T-helper 17 cell (primary cell): ENCODE measurements at places on chromosomes 6 and 20. TPM values are rescaled to one million over a fixed set of nuclear protein-coding genes. Genes with fewer than 3 reads are reported as not detected.

GRCh38 chr6:135233686-135234491, 52.8 kb downstream of the MYB start:
- H3K36me3 ChIP-seq = peaks cover 2% of the 10 kb centered on the region
- no peak overlapping the region for H3K27ac ChIP-seq
- H3K27me3 ChIP-seq = peaks cover 10% of the 10 kb centered on the region

DNA sequence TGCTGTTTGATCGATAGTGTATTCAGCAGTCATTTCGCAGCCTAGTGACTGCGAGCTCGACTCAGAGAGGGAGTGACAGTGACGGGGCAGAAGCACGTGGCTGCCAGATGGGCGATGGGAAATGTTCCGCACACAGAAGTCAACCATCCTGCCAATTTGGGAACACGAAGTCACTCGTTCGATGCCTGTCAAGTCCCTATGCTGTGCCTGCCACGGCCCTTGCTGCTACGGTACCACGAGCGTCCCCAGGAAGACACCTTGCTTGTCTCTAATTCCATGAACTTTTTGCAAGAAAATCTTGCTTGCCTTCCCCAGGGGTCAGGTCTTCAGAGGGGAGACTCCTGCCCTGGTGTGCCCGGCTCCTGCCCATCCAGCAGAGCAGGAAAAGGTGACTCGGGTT, 17.0 kb upstream of the STX16 start:
- H3K4me3 ChIP-seq = no peak overlapping the region
- no peak overlapping the region for H3K27ac ChIP-seq
- peaks cover 6% of the 10 kb centered on the region for H3K4me1 ChIP-seq
- peaks cover 12% of the 10 kb centered on the region for H3K27me3 ChIP-seq

DNA sequence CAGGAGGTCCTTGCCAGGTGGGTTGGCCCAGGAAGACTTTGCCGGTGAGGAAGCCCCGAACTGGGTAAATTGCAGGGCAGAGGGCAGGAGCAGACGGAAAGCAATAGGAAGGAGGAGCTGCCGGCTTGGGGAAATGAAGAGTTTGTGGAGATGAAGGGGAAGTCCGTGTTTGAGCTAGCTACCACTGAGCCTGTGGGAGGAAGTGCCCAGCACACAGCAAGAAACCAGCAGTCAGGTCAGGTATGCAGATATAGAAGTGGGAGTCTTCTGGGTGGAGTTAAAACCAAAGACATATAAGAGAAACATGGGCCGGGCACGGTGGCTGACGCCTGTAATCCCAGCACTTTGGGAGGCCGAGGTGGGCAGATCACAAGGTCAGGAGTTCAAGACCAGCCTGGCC, 34.7 kb downstream of the CD24 start:
- H3K4me1 ChIP-seq = peaks cover 5% of the 10 kb centered on the region
- peaks cover 7% of the 10 kb centered on the region for H3K36me3 ChIP-seq
- H3K27ac ChIP-seq = no peak overlapping the region
- H3K4me3 ChIP-seq = no peak overlapping the region
- DNase-seq = no peak
- H3K27me3 ChIP-seq = peaks cover 67% of the 10 kb centered on the region

AIG1 gene
- 16.5 TPM for total RNA-seq

GRCh38 chr6:42808492-42809483, 26.9 kb downstream of the BICRAL start:
- H3K27me3 ChIP-seq = no peaks in the 10 kb centered on the region
- DNase-seq = no peak
- H3K36me3 ChIP-seq = no peaks in the 10 kb centered on the region
- H3K4me1 ChIP-seq = peaks cover 16% of the 10 kb centered on the region

DNA sequence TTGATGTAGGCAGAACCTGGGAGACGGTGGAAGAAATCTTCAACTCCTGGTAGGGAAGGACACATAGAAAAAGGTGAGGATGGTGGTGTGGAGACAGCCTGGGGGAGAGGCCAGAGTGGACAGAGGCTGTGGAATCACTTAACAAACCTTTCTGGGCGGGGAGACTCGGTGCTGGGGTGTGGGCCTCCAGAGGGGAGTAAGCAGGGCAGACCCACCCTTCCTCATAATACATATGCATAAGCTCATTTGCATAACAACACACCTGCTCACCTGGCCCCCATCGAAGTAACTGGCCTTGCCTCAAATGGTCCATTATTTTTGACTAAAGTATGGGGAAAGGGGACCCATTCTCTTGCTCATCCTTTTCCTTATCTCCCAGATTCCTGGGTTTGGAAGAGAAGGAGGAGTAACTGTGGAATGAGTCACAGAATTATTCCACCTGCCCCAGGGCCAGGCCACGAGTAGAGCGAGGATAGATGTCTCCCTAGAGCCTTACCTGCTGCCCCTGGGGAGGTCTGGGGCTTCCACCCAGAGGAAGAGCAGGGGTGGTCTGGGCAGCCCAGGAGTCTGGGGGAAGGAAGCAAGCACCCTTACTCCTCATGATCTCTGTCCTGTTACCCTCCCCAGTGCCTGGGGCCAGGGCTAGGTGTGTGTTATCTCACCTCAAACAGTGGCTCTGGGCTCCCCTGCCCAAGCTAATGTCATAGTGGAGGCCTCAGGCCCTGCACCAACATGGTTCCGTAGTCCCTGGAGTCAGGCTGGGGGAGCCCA, 10.7 kb upstream of the VEGFA start:
- H3K27ac ChIP-seq = no peak overlapping the region
- H3K36me3 ChIP-seq = peaks cover 2% of the 10 kb centered on the region
- H3K4me3 ChIP-seq = no peak overlapping the region
- H3K4me1 ChIP-seq = peaks cover 4% of the 10 kb centered on the region
- peaks cover 32% of the 10 kb centered on the region for H3K27me3 ChIP-seq

DNA sequence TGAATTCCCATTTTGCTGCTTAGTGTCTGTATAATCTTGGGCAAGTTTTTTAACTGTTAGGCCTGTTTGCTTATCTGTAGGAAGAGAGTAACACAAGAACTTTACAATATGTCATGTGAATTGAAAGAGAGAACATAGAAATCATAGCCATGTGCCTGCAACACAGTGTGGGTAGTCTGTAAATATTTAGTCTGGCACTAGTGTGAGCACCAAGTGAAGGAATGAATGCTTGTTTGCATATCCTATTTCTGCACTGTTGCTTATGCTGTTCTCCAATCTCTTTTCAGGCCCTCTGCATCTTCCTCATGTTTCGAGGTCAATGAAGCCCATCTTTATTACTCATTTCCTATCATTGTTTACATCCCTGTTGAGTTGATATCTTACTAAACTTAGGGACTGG, 49.2 kb downstream of the CBFA2T2 start:
- H3K27ac ChIP-seq = no peak overlapping the region
- no peak overlapping the region for H3K4me3 ChIP-seq
- H3K36me3 ChIP-seq = peaks cover 5% of the 10 kb centered on the region
- peaks cover 16% of the 10 kb centered on the region for H3K4me1 ChIP-seq
- H3K27me3 ChIP-seq = no peaks in the 10 kb centered on the region

GRCh38 chr6:38001386-38001785, 181.9 kb downstream of the ZFAND3 start:
- H3K4me3 ChIP-seq = no peak overlapping the region
- peaks cover 15% of the 10 kb centered on the region for H3K4me1 ChIP-seq
- DNase-seq = no peak
- peaks cover 2% of the 10 kb centered on the region for H3K36me3 ChIP-seq
- no peak overlapping the region for H3K27ac ChIP-seq
- no peaks in the 10 kb centered on the region for H3K27me3 ChIP-seq

DNA sequence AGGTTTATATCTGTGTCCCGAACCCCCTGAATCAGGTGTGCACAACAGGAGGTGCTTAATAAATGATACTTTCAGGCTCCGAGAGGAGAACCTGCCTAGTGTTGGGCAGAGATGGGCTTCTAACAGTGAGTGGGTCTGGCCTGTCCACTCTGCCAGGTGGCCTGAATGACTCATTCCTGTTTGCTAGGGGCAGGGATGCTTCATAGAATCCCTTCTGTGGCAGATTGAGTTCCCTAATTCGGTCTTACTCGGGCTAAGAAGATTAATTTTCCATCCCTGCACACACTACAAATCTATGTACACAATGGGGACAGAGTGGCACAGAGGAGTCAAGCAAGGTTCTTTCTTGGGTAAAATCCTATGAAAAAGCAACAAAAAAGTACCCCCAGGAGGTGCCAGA, 19.8 kb downstream of the SDC4 start:
- no peak overlapping the region for H3K27ac ChIP-seq
- no peak for DNase-seq
- no peak overlapping the region for H3K4me3 ChIP-seq

- no peak for DNase-seq
- no peaks in the 10 kb centered on the region for H3K36me3 ChIP-seq
- no peak overlapping the region for H3K27ac ChIP-seq
- H3K4me3 ChIP-seq = no peak overlapping the region
Observed at GRCh38 chr6:140697585-140697984, 1323.1 kb upstream of the CITED2 start.

GRCh38 chr6:40819182-40819834, 219.7 kb downstream of the UNC5CL start:
- no peak overlapping the region for H3K27ac ChIP-seq
- no peak for DNase-seq
- peaks cover 39% of the 10 kb centered on the region for H3K27me3 ChIP-seq
- peaks cover 5% of the 10 kb centered on the region for H3K4me1 ChIP-seq
- no peaks in the 10 kb centered on the region for H3K36me3 ChIP-seq

SLC44A4 gene
- total RNA-seq = 0.13 TPM

- no peaks in the 10 kb centered on the region for H3K4me1 ChIP-seq
- H3K27me3 ChIP-seq = no peaks in the 10 kb centered on the region
- DNase-seq = no peak
Observed at GRCh38 chr20:6707321-6707831, 60.1 kb upstream of the BMP2 start.

KCNK16 gene
- not detected for total RNA-seq

ATP9A gene
- total RNA-seq = 4.2 TPM

DNA sequence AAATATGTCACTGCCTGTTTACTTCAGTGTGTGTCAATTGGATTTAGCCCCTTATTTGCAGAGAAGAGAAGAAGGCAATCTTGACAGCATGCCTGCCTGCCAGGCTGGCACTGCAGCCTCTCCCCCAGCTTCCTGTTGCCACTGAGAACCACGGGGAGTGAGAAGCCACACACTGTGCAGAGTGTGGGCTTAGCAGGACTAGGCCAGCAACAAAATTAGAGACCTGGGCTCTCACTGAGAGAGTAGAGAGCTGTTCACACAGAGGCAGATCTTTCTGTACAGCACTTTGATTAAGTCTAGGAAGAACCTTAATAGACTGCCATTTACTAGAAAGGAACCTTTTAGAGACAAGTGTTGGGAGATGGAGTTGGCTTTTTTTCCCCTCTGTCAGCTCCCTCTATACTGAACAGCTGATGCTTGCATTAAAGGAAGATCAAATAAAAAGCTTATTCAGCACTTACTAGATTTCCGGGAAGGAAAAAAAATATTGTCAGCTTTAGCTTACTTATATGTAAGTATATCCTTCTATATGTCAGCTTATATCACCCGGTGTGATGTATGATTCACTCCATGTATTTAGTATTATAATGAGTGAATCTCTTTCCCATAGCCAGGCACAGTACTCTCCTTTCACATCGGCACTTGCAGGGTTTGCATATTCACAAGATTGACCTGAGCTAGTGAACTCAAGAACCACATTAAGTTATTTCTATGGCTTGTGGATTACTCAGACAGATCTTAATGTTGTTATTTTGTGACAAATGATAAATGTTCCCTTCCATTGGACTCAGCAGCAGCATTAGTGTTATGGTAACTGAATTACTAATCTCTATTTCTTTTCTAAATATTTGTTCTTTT, 851.0 kb upstream of the EPHA7 start:
- H3K27me3 ChIP-seq = no peaks in the 10 kb centered on the region
- no peaks in the 10 kb centered on the region for H3K36me3 ChIP-seq
- H3K4me1 ChIP-seq = no peaks in the 10 kb centered on the region
- no peak overlapping the region for H3K27ac ChIP-seq
- DNase-seq = no peak

SEL1L2 gene
- not detected for total RNA-seq

DNA sequence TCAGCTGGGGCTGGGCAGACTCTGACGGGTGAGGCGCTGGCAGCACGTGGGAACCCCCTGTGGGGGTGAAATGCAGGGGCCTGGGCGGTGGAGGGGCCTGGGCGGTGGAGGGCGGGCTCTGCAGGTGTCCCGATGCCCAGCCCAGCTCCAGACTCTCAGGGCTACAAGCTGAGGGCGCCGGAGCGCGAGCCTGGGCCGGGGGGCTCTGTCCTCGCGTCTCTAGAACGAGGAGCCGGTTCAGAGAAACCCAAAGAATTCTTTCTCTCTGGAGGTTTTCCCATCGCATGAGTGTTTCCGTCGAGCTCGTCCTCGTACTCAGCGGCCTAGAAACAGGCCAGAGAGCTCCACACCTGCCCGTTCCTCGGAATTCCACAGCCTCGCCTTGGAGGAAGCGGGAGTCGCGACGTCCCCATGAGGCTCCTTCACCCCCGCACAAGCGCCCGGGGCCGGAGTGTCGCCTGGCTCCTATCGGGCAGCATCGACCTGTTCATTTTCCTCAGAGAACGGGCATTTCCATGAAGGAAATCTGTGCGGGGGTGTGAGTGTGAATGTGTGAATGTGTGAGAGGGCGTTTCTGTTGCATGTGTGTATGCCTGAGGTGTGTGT, 76.9 kb downstream of the SMOC2 start:
- DNase-seq = no peak
- no peaks in the 10 kb centered on the region for H3K4me1 ChIP-seq
- H3K36me3 ChIP-seq = no peaks in the 10 kb centered on the region

DNA sequence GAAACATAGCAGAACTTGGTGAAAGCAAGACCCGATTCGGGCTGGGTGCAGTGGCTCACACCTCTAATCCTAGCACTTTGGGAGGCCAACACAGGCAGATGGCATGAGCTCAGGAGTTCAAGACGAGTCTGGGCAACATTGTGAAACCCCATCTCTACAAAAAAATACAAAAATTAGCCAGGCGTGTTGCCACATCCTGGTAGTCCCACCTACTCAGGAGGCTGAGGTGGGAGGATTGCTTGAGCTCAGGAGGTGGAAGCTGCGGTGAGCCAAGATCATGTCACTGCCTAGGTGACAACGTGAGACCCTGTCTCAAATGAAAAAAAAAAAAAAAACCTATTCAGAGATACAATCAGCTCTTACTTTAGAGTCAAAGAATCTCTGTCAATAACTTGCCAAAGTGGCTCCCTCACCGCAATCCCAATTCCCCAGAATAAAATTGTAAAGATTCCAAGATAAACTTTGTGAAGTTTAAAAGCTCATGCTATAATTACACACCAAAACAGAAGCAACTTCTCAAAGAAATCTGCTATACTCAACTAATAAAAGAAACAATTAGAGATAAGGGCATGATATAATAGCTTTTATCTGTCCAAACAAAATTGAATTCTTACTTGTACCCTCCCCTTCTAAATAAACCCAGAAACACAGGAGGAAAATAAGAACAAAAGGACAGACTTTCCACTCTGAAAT, 33.6 kb downstream of the CDK19 start:
- H3K4me1 ChIP-seq = peaks cover 33% of the 10 kb centered on the region
- no peaks in the 10 kb centered on the region for H3K27me3 ChIP-seq
- H3K27ac ChIP-seq = no peak overlapping the region
- no peak for DNase-seq

ID4 gene
- total RNA-seq = not detected
